Upper lobe of right lung (tissue), 1 donor: ENCODE measurements at places on chromosomes 7 and 10.

- H3K4me1 ChIP-seq = peaks cover 57% of the 10 kb centered on the region
- H3K27ac ChIP-seq = peak overlapping the region; percentile 70
- no peaks in the 10 kb centered on the region for H3K36me3 ChIP-seq
- H3K4me3 ChIP-seq = no peak overlapping the region
These were observed 7.9 kb downstream of the ESYT2 start for GRCh38 chr7:158821171-158822031.

GRCh38 chr7:100401811-100402210, 26.7 kb downstream of the ZCWPW1 start:
- DNase-seq = no peak
- H3K27me3 ChIP-seq = no peaks in the 10 kb centered on the region
- no peaks in the 10 kb centered on the region for H3K36me3 ChIP-seq

DNA sequence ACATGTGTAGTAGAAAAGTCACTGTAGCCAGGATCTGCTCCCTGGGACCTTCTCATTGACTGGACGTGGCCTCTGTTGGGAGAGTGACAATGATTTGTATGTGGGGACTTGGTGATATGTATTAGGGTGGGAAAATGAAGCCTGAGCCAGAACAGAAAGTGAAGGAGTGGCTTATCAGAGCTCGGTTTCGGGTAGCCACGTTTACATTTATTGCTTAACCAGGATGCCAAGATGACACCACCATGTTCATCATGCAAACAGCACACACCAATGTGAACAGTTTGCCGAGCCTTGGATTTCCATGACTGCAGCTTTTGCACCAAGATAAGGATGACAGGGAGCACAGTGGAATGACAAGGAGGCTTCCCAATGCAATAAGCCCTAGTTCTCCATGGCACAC, 112.8 kb upstream of the STK17A start:
- H3K27ac ChIP-seq = no peak overlapping the region
- H3K4me3 ChIP-seq = no peak overlapping the region
- no peaks in the 10 kb centered on the region for H3K36me3 ChIP-seq
- H3K4me1 ChIP-seq = no peaks in the 10 kb centered on the region
- DNase-seq = no peak

- H3K4me3 ChIP-seq = no peak overlapping the region
- H3K27me3 ChIP-seq = no peaks in the 10 kb centered on the region
- no peak for DNase-seq
- no peaks in the 10 kb centered on the region for H3K36me3 ChIP-seq
These were observed 6.6 kb upstream of the TPK1 start for GRCh38 chr7:144842377-144842851.

DNA sequence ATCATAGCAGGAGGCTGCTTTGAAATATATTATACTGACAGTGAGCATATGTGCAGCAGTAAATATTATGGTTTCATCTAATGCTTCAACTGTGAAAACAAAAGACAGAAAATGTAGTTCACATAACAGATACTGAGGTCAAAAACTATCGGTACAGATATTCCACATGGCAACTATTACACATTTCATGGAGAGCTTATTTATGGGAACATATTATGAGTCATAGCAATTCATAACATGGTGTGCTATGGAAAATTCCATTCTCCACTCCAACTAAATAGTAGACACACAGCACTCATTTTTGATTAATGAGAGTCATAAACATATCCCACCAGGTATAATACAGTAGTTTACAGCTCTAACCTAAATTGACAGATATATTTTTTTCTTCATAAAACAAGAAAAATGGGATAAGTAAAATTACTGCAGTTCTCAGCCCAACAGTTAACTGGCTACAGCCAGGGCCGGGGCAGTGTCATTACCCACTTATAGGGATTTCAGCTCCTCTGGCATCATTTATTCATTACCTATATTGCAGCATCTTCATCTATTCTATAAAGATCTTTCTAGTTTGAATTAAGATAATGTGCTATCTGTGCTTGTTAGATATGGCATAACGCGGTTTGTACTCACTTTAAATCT, 475.6 kb upstream of the KLF6 start:
- peaks cover 11% of the 10 kb centered on the region for H3K4me1 ChIP-seq
- no peak for DNase-seq
- no peak overlapping the region for H3K4me3 ChIP-seq
- H3K36me3 ChIP-seq = no peaks in the 10 kb centered on the region

DNA sequence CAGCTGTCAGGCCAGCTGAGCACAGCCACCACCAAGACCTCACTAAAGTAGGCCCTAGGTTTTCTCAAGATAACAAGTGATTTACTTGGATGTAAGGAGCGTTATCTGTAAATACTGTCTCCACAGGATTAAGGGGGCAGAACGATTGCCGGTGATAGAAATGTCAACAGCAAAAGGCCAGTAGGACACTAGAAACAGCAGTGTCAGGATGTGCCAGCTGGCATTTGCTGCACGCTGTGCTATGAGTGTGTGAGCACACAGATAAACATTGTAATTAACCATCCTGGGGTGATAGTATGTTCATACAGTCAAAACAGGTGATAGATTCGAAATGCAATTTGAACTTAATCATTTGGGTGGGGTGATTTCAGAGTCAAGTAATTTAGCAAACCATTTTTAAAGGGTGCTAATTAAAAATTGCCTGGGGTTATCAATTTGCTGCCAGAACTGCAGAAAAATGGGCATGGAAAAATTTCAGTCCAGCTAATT, 36.3 kb upstream of the NOBOX start:
- no peak overlapping the region for H3K4me3 ChIP-seq
- H3K27ac ChIP-seq = no peak overlapping the region
- no peaks in the 10 kb centered on the region for H3K27me3 ChIP-seq
- DNase-seq = no peak
- no peaks in the 10 kb centered on the region for H3K4me1 ChIP-seq

DNA sequence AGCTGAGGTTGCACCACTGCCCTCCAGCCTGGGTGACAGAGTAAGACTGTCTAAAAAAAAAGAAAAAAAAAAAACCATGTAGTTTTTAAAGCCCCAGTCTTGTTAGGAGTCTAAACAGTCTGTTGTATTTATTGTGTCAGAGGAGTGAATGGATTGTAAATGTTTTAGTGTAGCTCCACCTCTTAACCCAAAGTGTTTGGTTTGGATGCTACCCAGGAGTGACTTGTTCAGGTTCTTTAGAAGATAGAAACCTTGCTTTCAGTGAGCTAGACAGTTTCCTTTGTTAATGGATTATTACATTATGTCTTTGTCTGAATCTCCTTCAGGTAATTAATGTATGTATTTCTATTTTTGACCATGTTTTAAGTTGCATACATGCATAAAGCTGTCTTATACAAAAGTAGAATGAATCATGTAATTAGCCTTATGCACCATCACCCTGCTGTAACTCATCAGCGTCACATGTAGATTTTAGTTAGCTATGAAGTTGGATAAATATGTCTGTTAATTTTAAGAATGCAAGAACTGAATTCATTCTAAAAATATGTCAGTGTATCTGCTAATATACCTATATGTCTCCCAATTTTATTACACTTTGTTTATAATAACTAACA, 97.7 kb downstream of the TAF3 start:
- no peak overlapping the region for H3K27ac ChIP-seq
- no peak overlapping the region for H3K4me3 ChIP-seq
- no peaks in the 10 kb centered on the region for H3K27me3 ChIP-seq

GRCh38 chr7:106465704-106466468, 181.1 kb upstream of the NAMPT start:
- DNase-seq = no peak
- H3K27me3 ChIP-seq = no peaks in the 10 kb centered on the region
- peaks cover 21% of the 10 kb centered on the region for H3K4me1 ChIP-seq
- no peak overlapping the region for H3K27ac ChIP-seq
- H3K4me3 ChIP-seq = no peak overlapping the region
- H3K36me3 ChIP-seq = no peaks in the 10 kb centered on the region

GRCh38 chr7:46029111-46029704, 108.1 kb upstream of the IGFBP3 start:
- no peaks in the 10 kb centered on the region for H3K4me1 ChIP-seq
- H3K36me3 ChIP-seq = no peaks in the 10 kb centered on the region
- no peak overlapping the region for H3K27ac ChIP-seq

DNA sequence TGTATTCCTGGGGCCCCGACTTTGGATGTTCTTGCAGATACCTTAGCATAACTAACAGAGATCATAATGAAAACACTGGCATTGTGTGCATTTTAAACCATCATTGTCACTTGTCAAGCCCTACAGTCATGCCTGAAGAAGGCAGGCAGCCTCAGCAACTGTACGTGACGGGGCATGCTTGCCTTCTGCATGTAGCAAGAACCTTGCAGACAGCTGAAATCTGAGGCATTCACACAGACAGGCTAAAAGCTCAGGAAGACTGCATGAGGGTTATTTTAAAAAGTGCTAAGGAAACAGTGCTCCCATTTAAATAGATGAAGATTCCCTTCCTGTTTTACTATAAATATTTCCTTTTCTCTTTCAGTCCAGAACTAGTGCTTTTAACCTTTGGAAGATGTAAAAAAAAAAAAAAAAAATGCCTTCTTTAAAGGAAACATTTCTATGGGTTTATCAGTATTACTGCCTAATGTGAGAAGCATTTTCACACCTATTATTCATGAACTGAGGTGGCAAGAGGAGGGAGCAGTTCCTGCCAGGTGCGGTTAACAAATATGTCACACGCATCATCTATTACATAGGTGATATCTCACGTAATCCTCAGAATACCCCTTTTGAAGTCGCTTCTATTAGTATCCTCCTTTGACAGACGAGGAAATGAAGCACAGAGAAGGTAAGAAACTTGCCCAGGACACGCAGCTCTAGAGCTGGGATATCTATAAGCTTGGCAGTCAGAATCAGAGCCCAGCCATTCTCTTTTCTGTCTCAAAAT, 88.1 kb downstream of the PRKCQ start:
- H3K36me3 ChIP-seq = no peaks in the 10 kb centered on the region
- H3K27me3 ChIP-seq = no peaks in the 10 kb centered on the region
- H3K4me3 ChIP-seq = no peak overlapping the region
- H3K4me1 ChIP-seq = no peaks in the 10 kb centered on the region
- H3K27ac ChIP-seq = no peak overlapping the region

DNA sequence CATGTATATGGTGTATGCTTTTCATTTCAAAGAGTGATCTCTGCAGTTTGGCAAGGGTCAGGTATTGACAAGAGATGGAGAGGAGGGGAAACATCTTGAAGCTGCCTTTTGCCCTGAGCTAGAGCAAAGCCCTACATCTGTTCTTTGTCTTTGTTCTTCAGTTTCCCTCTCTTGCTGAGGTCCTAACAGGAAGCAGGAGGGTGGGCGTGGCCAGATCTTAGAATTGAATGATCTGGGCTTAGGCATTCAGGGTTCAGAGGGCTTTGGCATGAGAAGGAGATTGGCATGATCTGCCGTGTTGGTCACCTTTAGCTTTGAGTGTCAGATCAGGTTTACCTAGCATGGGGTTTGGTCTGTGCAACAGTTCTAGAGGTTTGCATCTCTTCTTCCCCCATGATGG, 41.3 kb downstream of the LRMDA start:
- no peaks in the 10 kb centered on the region for H3K27me3 ChIP-seq
- H3K4me1 ChIP-seq = peaks cover 15% of the 10 kb centered on the region
- no peaks in the 10 kb centered on the region for H3K36me3 ChIP-seq
- H3K4me3 ChIP-seq = no peak overlapping the region
- DNase-seq = no peak

- H3K27me3 ChIP-seq = no peaks in the 10 kb centered on the region
- no peak overlapping the region for H3K4me3 ChIP-seq
- no peaks in the 10 kb centered on the region for H3K36me3 ChIP-seq
- H3K27ac ChIP-seq = no peak overlapping the region
- no peaks in the 10 kb centered on the region for H3K4me1 ChIP-seq
These were observed 194.9 kb upstream of the ETV1 start for GRCh38 chr7:14184292-14184864.

- H3K27me3 ChIP-seq = peaks cover 20% of the 10 kb centered on the region
- H3K4me1 ChIP-seq = no peaks in the 10 kb centered on the region
- H3K36me3 ChIP-seq = no peaks in the 10 kb centered on the region
- DNase-seq = peak; percentile 43
- H3K27ac ChIP-seq = no peak overlapping the region
These were observed 48.5 kb upstream of the PPP2R2D start for GRCh38 chr10:131852176-131852822.
